ENCODE measurements at places on chromosomes 7 and 10.

- no peak for DNase-seq
Measured at GRCh38 chr10:28020993-28021982, 22.4 kb upstream of the ODAD2 start.

GRCh38 chr10:43365001-43365400 lies 6.4 kb upstream of the FXYD4 start:
- DNase-seq: no peak

- DNase-seq: no peak
Measured at GRCh38 chr10:132657748-132658147, 120.2 kb downstream of the INPP5A start.

- no peak for DNase-seq
Measured at GRCh38 chr7:6159524-6160031, 112.8 kb downstream of the CYTH3 start.

GRCh38 chr10:61100887-61101286 lies 156.9 kb upstream of the RHOBTB1 start:
- no peak for DNase-seq

GRCh38 chr10:113420733-113421675 lies 131.8 kb upstream of the HABP2 start:
- DNase-seq: no peak

Data from NCI-H1436 treated with DMSO at 0.1 percent for 48 hours (cell line).